ENCODE measurements at places on chromosomes 3 and 15. TPM values are rescaled to one million over a fixed set of nuclear protein-coding genes. Genes with fewer than 3 reads are reported as not detected.

The PHC3 gene
- 76.5 TPM for total RNA-seq

DNA sequence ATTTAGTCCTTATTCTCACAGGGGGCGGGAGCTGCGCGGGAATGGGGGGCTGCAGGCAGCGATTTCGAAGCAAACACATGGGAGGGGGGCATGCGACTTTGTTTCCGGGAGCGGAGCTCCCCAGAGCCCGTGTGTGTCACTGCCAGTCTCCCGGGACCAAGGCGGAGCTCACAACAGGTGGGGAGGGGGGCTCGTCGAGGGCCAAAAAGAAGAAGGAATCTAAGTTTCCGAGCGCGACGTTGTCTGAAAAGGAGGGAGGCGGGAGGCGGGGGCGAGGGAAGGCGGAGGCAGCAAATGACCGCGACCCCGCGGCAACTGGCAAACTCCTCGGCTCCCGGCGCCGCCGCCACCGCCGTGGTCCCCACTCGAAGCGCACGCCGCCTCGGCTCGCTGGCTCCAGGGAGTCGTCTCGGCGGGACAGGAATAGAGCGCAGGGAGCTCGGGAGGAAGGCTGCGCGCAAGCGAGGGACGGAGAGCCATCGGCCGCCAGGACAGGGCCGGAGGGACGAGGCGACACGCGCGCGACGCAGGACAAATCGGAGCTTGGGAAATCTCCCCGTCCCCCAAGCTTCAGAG is 1.4 kb downstream of the FOXP1 start:
- peak; percentile 44 for DNase-seq

DNA sequence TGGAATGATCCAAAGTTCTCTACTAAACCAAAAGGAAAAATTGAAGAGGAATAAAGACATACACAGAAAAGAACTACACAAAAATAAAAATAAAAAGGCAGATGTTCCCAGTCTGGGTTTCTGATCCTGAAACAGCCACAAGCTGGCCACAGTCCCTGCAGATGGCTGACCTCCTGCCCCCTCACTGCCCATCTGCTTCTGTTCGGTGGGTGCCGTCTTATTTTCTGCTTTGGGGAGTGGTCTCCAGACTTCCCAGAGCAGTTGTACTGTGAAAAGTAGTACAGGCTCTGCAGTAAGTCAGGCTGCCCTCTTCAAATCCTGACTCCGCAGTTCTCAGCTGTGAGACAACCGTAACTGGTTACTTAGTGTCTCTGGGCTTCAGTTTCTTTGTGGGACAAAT is 94.5 kb downstream of the ARNT2 start:
- no peak for DNase-seq

DNA sequence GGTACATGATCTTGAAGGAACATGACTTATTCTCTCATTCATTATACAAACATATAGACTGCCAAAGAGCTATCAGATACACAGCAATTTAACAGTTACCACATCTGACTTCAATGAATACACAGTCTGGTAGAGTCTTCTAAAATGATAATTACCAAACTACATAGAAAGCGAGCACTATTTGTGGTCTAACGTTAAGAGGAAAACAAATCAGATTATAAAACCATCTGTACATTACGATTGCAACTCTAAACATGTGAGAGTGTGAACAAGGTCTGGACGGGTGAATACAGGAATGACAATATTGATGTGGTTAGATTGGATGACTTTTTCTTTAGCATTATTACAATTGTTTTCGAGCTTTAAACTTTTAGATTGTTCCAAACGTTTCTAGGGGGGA is 16.3 kb downstream of the CX3CR1 start:
- DNase-seq = no peak

- DNase-seq = no peak
Measured at GRCh38 chr3:71047616-71048531, 535.7 kb downstream of the FOXP1 start.

DNA sequence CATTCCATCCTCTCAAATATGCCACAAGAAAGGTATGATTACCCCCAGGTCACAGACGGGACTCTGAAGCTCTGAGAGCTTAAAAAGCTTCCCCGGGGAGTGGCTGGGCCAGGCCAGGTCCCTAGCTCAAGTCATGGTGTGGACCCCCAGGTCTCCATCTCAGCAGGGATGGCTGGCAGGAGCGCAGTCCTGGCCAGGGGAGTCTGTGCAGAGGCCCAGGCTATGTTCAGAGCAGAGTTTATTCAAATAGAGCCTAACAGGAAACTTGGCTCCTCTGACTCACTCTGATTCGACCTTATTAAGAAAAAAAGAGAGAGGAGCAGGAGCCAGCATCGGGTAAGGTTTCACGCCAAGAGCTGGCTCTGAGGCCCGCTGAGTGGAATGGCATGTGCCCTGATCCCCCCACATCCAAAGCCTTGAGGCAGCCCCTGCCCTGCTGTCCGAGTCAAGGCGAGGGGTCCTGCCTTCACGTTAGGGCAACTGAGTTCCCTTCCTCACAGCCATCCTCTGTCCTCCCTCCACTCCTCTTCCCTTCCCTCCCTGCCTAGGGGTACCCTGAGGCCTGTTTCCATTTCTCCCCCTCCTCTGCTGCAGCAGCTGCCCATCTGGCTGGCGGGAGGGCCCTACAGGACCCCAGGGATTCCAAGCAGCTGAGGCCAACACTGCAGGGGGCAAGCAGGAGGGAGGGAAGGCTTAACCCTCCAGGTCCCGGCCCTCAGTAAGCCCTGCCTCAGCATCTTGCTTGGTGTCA is 1.9 kb upstream of the LOXL1 start:
- DNase-seq = no peak

- DNase-seq = no peak
Measured at GRCh38 chr3:29494305-29495036, 213.6 kb downstream of the RBMS3 start.

All from mucosa of gallbladder (tissue), 1 donor.